ENCODE measurements at places on chromosomes 5 and 9. TPM values are rescaled to one million over a fixed set of nuclear protein-coding genes. Genes with fewer than 3 reads are reported as not detected.

DNA sequence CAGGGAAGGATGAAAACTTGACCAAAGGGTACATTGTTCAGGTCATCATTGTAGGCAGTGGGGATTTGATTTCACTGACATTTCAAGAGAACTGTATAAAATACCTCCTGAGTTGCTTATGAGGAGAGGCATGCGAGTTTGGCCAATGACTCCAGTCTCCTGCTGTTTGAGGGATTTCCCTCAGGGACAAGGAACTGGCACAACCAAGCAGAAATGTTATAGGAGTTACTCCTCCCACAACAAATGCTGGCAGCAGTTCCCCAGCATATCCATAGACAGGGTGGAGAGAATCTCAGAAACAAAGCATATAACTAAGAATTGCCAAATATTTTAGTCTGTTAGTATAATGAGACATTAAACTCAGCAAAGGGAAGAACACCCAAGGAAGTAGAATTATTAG, 47.2 kb upstream of the FBXL7 start:
- no peak for DNase-seq

Gene FBP1
- not detected for total RNA-seq

Gene GALNT10
- total RNA-seq = 157 TPM

GRCh38 chr5:4563400-4563799, 576.7 kb upstream of the ADAMTS16 start:
- no peak for DNase-seq

Gene GLRA1
- total RNA-seq = not detected

Gene ITGA1
- total RNA-seq = 228 TPM

DNA sequence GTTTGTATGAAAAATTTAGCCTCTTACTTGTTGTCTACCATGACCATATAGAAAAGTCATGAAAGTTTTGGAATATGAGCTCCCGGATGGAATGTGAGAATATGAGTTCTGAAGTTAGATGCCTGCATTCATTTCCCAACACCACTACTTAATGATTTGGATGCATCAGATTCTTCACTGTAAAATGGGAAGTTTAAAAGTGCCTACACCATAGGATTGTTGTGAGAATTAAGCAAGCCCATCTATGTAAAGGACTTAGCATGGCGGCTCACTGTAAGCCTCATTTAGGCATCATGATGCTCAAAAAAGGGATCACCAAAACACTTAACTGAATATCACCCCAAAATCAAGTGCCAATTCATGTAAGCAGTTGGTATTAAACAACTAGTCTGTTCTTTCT, 177.3 kb downstream of the RAB3C start:
- no peak for DNase-seq

Gene LOX
- 320 TPM for total RNA-seq

- no peak for DNase-seq
These were observed 362.8 kb downstream of the ISL1 start for GRCh38 chr5:51746023-51746422.

Gene FOXD4L5
- 0.51 TPM for total RNA-seq

Gene ADRA1B
- 1.1 TPM for total RNA-seq

GRCh38 chr5:56566374-56567249, 248.7 kb upstream of the MAP3K1 start:
- DNase-seq = no peak

Gene PHF24
- total RNA-seq = 0.30 TPM

Gene CFAP77
- 0.63 TPM for total RNA-seq

Gene ZER1
- total RNA-seq = 42.7 TPM

DNA sequence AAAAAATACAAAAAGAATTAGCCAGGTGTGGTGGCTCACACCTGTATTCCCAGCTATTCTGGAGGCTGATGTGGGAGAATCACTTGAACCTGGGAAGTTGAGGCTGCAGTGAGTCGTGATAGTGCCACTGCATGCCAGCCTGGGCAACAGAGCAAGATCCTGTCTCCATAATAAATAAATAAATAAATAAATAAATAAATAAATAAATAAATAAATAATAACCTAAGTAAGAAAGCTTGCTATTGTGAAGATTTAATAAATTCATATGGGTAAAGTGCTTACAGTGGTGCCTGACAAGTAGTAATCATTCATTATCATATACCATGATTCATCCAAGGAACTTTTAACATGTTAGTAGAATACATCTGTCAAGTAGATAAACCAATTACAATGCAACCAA, 13.4 kb downstream of the SVEP1 start:
- no peak for DNase-seq

GRCh38 chr5:61673007-61673735, 341.1 kb downstream of the ZSWIM6 start:
- no peak for DNase-seq

DNA sequence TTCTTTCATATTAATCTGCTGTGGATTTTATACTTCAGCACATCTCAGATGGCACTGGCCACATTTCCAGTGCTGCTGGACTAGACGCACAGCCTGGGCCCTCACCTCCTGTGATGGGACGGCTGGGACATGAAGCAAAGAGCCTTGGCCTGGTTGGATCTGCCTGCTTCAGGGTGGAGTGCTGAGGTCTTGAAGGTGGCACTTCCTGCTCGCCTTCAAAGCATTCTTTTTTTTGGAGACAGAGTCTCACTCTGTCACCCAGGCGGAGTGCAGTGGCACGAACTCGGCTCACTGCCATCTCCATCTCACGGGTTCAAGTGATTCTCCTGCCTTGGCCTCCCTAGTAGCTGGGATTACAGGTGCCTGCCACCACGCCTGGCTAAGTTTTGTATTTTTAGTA, 73.1 kb downstream of the RAPGEF1 start:
- no peak for DNase-seq

GRCh38 chr9:108057421-108058134, 568.0 kb upstream of the KLF4 start:
- DNase-seq = no peak

- no peak for DNase-seq
These were observed 41.9 kb upstream of the PLPP6 start for GRCh38 chr9:4620057-4620765.

Gene SPZ1
- total RNA-seq = not detected

DNA sequence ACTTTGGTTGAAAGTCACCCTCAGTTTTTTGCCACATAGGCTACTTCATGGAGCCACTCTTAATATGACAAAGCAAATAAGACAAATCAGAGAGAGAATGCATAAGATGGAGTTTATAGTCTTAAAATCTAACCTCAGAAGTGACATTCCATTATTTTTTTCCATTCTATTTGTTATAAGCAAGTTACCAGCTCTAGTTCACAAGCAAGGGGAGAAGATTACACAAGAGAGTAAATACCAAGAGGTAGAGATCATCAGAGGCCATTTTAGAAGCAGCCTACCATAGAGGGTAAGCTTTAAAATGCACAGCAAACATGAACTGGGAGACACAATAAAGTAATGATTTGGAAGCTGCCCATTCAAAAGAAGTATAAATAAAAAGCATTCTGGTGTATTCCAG, 651.3 kb upstream of the MEF2C start:
- no peak for DNase-seq

Gene PLAC8L1
- 0.97 TPM for total RNA-seq

DNA sequence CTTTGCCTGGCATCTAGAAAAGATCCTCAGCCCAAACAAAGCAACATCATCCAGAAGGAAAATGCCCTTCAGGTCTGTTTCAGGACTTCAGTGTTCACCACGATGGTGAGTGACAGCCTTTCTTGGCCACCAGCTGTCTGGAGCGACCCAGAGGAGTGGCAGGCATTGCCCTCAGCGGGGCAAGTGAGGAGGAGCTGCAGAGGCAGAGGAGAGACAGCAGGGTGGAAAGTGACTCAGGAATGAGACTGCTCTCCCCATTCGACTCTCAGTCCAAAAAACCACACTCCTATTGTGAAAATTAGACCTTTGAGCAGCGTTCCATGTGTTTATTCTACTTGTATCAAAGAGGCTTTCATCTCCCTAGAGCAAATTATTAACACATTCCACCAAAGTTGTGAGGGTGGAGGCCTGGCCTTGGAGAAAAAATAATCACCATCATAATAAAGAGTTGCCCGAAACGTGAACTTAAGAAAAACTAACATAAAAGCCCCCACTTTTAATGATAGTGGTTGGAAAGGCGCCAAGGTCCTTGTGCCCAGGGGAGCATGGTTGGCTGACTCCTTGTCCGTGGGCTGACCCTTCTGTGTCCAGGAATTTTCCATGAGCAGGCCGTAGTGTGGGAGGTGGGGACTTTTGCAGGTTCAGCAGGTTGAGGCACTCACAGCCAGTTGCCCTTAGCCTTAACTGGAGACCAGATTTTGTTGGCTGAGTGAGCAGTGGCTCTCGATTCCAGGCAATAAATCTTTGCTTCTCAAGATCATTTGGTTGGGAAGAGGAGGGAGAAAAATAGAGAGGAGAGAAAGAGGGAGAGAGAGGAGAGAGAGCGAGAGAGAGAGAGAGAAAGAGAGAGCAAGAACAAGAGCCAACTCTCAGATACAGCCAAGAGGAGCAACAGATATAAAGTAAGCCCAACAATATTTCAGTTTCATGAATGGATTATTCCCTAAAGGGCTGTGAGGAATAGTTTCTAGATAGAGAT, 125.9 kb upstream of the ANKRD55 start:
- DNase-seq = no peak

- DNase-seq = no peak
These were observed 69.0 kb downstream of the FGF10 start for GRCh38 chr5:44320188-44320587.

DNA sequence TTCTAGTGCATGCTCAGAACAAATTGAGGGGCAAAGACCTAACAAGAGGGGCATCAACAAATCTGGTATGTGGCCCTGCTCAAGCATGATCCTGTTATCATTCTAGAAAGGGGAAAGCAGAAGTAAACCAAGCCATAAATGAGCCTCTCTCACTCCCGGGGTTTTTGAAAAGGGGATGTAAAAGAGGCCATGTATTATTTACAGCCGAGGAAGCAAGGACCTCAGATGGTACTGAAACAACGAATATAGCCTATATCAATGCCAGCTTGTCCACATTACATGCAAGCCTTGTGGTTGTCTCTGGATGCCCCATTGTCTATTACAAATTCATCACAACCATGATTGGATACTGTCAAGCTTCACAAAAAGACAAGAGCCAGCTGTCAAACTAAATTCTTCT, 211.3 kb downstream of the DCP2 start:
- no peak for DNase-seq

DNA sequence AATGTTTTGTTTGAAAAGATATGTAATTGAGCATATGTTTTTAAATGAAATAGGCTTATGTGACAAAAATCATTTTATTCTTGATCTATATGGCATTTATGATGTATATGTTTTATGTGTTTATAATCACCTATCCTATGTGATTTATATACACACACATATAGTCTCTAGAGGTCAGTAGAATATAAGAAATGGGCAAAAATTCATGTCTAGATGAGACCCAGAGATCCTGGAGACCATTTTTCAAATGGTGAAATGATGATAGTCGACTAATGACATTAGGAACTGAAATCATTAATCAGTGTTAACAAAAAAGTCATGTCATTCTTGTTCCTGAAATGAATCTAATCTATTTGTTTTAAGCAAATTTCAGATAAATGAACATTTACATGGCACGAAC, 709.2 kb upstream of the WWC1 start:
- DNase-seq = no peak

Gene PRRX2
- 4.9 TPM for total RNA-seq

- DNase-seq = no peak
These were observed 4.6 kb downstream of the SIT1 start for GRCh38 chr9:35646153-35646532.

- DNase-seq = no peak
These were observed 37.9 kb upstream of the PPP2CA start for GRCh38 chr5:134263801-134264200.

GRCh38 chr5:181261320-181262049, 542 bp upstream of the TRIM52 start:
- no peak for DNase-seq

GRCh38 chr9:98428454-98428853, 173.0 kb upstream of the TBC1D2 start:
- DNase-seq = no peak

DNA sequence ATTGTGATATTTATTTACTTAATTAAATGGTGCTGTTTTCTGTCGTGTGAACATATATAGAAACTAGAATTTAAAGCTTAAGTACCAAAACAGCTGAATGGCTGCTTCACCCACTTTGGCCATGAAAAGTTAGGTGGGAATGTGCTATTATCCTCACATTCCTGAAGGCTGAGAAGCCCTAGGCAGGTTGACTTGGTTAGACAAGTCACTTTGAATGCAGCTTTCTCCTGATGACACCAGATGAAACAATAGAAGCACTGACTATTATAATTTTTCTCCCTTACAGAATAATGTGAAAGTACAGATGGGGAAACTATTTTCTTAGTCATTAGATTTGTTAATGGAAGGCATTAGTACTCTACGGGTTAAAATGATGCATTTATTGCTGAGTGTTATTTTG, 65.1 kb upstream of the C5orf46 start:
- no peak for DNase-seq

DNA sequence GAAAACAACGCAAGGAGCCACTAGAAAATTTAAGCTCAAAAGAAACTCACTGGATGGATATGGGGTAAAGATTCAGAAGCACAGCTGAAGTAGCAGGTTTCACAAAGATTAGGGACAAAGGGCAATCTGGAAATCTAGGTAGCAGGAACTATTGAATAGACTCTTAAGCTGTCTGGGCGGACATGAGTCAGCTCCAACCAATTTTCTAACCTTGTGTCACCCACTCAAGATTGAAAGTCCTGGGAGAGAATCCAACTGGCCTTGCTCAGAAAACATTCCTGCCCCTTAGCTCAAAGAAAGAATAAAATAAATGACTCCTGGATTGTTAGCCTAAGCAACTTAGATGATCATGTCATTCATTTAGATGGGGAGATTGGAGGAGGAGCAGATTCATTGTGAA, 69.2 kb downstream of the STK32A start:
- DNase-seq = no peak

GRCh38 chr9:88476491-88477271, 58.3 kb upstream of the NXNL2 start:
- DNase-seq = no peak

DNA sequence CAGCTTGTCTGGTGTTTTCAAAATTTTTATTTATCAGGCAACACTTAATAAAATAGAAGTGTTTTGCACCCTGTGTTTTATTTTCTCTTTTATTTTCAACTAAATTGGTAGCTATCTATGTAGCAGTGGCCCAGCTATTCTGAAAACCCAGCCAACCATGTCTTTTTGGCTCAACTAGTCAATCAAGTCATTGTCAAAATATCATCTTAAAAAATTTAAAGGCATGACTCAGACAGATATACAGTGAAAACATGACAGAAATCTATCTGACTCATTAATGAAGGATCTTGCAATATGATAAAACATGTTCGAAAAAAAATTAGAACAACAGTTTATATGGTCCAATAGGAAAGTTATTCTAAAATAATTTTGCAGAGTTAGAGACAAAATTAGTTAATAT, 75.1 kb downstream of the HSD17B4 start:
- no peak for DNase-seq

DNA sequence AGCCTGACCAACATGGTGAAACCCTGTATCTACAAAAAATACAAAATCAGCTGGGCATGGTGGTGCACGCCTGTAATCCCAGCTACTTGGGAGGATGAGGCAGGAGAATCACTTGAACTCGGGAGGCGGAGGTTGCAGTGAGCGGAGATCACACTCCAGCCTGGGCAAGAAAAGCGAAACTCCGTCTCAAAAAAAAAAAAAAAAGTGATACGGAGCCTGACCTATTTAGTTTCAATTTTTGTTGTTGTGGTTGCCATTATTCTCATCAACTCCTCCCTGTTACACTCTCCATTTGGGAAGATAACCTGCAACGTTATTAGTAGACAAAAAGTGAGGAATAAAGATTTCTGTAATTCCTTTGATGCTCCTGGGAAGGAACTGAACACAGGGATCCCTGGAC, 1.3 kb downstream of the STOM start:
- no peak for DNase-seq

GRCh38 chr9:94780516-94780950, 54.0 kb downstream of the AOPEP start:
- no peak for DNase-seq
